Stimulated activated CD4-positive, alpha-beta T cell treated with anti-CD3 and anti-CD28 coated beads, Interleukin-12 subunit alpha, Interleukin-12 subunit beta, amount 100 ng/mL, for 24 hours (primary cell): ENCODE measurements at places on chromosomes 5 and 9.

- no peak for DNase-seq
Observed at GRCh38 chr9:130138171-130138653, 34.0 kb upstream of the NCS1 start.

DNA sequence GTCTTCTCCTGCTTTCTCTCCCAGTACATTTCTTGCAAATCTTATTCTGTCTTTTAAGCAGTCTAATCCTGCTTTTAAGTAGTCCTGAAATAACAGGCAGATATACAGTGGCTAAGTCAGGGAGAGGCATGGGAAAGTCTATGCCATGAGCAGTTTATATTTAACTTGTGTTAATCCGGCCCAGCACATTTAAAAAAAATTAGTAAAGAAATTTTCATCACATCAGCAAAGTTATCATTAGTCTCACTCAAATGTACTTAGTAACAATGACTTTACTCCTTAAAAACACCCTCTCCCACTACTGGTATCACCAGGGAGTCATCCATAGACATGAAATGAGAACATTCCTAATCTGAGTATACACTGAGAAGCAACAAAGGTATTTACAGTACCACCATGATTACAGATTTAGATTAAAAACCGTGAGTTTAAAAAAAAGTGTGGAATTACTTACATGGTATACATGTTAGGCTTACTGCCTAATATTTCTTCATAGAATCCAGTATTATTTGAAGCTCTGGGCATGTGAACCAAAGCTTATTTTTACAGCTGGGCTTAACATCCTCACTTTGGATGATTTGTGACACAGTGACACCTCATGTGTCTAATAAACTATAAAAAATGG lies 75.9 kb upstream of the DAB2 start:
- no peak for DNase-seq

DNA sequence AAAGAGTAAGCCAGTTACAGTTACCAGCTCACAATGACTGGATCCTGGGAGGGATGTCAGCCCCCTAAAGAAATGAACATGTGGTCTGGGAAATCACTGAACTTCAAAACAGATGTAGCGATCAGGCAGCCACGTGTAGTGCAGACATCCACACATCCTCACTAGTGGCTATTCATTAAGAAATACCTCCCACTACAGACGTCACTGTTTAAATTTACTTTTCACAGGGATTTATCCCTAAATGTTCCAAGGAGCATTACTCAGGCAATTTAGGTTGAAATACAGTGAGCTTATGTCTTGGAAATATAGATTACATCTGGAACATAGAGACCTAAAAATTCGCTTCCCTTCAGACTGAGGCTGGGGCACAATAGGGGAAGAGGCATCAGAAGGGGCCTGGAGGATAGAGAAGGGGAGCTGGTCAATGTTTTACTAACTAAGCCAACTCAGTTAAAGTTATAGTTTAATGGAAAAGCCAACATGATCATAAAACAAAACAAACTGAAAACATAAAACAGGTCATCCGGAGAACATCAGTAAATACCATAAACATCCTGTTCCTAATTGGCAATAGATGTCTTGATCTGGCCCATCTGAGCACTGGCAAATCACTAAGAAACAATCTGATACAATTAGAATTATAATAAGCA lies 92.3 kb downstream of the FANCC start:
- no peak for DNase-seq

DNA sequence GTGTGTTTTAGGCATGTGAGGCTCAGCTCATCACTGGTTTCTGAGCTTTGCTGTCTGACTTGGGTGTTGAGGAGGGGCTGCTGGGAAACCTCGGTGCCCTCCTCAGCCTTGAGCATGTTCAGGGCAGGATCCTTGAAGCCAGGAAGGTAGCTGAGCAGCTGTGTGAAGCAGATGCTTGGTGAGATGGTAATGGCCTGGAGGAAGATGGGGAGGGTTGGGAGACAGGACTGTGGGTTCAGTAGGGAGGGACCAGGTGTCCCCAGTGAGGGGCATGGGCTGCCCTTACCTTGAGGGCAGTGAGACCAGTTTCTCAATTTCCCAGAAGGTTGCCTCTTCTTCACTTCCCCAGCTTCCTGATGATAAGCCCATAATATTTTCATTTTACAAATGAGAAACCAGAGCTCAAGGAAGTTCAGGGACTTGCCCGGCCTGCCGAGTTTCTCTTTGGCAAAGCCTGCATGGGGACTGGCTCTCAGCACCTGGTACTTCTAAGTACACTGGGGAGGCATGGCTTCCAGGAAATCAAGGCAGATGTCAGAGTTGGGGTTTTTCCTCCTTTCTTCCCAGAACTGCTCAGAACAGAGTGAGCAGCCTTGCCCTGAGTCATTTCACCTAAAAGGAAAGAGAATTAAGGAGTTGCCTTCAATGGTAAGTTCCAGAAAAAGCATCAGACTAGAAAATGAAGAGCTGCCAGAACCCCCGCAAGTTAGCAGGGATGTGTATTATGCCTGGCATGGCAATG lies 225.7 kb downstream of the MAST4 start:
- no peak for DNase-seq

DNA sequence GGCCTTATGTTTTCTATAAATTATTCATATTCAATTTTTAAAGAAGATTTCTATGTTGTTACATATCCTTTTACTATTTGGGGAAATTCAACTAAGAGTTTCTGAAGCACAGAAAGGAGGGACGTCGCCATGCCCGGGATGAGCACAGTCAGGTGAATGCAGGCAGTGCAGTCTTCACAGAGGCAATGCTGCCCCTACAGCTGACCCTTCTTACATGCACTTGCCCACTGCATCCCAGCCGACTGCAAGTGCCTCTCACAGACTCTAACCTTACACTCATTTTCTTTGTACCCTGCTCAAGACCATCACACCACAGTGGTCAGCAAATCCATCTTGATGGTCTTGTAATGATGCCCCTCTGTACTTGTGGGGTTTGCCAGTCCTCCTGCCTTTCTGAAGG lies 73.8 kb downstream of the SHC3 start:
- no peak for DNase-seq

GRCh38 chr5:111756581-111757354 lies at the start of gene NREP:
Gene NREP, minus strand, starts transcription at chr5:111757194. Its CDS starts 1,422 bp downstream, at chr5:111755772.
- peak; percentile 6 for DNase-seq

GRCh38 chr5:200985-201384 lies 9.7 kb downstream of the LRRC14B start:
- no peak for DNase-seq
